ENCODE measurements at places on chromosomes 11 and 22.

- no peak for DNase-seq
Observed at GRCh38 chr22:48757985-48758561, 1069.6 kb downstream of the BRD1 start.

DNA sequence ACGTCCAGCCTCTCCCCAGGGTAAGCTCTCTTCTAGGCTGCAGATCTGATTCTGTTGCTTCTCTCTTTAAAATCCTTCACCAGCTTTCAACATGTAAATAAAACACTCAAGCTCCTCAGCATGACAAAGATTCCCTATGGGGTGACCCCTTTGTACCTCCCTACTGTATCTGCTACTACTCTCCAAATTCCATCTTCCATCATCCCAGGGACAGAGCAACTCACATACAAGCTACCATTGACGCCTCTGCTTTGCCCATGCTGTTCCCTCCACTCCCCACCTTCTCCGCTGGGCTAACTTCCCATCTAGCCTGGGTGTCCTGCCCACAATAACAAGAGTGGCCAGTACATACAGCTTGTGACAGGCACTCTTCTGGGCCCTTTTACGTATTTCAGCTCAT, 207.5 kb upstream of the ZBED5 start:
- DNase-seq, result no peak

GRCh38 chr22:17884893-17885292, 110.6 kb upstream of the BID start:
- no peak for DNase-seq

DNA sequence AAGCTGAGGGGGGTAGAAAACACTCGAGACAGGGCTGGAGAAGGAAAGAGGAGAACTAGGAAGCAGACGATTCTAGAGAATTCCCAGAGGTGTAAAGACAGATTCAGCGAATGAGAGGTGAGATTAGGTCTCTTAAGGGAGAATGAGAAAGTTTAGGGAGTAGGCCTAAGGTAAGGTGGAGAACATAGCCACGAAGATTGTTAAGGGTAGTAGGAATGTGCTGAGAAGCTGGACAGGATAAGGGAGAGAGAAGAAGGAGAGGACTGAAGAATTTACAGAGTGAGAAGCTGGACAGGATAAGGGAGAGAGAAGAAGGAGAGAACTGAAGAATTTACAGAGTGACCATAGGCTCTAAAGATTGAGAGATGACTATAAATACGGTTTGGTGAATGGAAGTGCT, 908 bp downstream of the PPME1 start:
- no peak for DNase-seq

DNA sequence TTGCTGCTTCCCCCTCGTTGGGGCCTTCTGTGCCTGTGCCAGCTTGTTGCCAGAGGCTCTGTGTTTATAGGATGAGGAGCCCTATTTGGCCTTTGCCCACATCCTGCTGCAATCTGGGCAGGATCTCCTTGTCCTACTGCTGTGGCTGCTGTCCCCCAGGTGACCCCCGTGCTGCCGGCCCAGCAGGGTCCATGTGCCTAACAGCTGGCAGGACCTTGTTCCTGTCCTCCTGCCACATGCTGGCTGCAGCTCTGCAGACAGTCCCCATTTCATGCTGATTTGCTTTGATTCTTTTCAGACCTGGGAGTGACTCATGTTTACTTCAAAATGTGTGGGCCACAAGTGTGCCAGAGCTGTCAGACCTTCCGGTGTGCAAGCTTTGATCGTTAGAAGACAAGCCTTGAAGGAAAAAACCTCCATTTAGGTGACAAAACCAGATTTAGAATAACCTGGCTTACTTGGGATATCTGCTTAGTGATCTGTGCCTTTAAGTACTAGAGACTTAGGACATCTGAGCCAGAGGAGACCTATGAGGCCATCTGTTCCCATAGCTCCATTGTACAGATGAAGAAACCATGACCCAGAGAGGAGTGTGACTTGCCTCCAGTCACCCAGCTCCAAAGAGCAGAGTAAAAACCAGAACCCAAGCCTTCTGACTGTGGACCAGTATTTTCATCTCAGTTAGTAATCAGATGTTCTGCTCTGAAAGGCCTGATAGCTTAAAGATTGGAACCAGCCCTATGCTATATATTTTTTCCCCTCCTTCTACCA, 11.1 kb downstream of the NAV2 start:
- peak; percentile 16 for DNase-seq

GRCh38 chr11:11816511-11817314, 25.1 kb upstream of the USP47 start:
- DNase-seq, result no peak

DNA sequence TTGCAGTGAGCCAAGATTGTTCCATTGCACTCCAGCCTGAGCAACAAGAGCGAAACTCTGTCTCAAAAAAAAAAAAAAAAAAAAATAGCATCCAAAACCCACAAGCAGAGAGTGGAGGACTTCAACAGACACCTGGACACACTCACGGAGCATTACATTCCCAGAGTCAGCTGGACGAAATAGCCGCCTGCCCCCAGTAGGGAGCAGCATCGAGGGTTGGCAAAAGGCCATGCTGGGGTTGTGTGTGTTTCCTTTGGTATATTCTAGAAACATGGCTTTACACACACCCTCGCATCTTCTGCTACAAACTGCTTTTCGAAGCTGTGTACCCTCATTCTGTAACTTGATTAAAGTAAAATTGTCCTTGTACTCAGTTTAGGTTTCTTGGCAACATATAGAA, 5.3 kb downstream of the ADA2 start:
- peak; percentile 29 for DNase-seq

DNA sequence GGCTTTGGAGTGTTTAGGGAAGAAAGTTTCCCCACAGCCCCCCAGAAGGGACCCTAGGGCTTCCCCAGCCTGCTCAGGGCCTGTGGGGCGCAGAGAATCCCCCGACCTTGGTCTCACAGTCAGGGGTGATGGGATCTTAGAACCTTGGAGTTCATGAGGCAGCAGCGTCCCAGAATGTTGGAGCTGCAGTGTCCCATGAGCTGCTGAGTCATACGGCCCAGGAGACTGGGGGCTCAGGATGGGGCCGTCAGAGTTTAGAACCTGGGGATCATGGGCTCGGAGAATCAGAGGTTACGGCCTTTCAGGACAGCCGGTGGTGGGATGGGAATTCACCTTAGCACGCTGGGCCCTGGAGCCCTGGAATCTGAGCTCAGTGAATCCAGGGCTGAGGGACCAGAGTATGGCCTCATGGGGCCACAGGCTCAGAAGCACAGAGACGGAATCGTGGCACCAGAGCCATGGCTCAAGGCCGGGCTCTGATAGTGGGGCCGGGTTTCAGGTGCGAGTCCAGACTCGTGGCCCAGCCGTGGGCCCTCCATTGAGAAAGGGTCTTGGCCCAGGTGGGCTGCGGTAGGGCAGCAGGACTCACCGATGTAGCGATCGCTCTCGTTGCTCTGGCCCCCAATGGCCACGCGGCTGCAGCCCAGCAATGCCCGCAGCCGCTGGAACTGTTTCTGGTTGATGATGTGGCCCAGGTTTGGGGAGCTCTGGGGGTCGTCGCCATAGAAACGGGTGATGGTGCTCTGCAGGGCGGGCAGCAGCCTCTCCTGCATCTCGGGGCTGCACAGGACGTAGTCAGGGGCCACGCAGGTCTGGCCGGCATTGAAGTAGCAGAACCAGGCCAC, 9.5 kb downstream of the ALDH3B2 start:
- no peak for DNase-seq

DNA sequence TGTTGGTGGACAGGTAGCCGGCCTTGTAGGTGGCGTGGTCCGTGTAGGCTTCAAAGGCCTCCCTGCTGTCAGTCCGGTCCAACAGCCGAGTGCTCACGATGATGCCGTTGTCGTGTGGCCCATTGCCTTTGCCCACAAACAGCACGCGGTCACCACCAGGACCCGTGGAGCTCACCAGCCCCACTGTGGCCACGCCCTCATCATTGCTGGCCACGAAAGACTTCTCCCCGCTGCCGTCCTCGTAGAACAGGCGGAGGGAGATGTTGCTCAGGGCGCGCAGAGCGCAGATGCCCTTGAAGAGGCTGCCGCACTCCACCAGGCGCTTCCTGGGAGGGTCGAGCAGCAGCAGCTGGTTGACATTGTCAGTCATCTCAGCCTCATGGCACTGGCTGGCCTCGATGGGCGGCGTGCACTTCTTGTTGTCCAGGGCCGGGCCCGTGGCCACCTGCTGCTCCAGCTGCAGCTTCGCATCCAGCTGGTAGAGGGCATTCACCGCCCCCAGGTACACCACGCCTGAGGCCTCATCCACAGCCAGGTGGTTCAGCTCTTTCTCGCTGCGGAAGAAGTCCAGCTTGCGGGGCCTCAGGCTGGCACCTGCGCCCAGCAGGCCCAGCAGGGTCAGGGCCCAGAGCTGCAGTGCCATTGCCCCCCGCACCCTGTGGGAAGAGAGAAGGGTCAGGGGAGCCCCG, 17.4 kb downstream of the PLXNB2 start:
- DNase-seq, result no peak

GRCh38 chr22:31607696-31608095, 54.3 kb downstream of the PISD start:
- DNase-seq, result no peak

DNA sequence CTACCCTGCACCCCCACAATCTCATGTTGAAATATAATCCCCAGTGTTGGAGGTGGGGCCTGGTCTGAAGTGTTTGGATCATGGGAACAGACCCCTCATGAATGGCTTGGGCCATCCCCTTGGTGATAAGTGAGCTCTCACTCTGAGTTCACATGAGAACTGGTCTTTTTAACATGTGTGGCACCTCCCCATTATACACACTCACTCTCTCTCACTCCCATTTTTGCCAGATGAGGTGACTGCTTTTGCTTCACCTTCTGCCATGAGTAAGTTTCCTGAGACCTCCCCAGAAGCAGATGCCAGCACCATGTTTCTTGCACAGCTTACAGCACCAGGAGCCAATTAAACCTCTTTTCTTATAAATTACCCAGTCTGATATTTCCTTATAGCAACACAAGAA, 32.1 kb upstream of the DRD2 start:
- no peak for DNase-seq

- peak; percentile 48 for DNase-seq
Observed at GRCh38 chr11:19903620-19904069, 191.0 kb downstream of the NAV2 start.

GRCh38 chr22:32185821-32186220, 19.1 kb downstream of the RFPL2 start:
- no peak for DNase-seq

DNA sequence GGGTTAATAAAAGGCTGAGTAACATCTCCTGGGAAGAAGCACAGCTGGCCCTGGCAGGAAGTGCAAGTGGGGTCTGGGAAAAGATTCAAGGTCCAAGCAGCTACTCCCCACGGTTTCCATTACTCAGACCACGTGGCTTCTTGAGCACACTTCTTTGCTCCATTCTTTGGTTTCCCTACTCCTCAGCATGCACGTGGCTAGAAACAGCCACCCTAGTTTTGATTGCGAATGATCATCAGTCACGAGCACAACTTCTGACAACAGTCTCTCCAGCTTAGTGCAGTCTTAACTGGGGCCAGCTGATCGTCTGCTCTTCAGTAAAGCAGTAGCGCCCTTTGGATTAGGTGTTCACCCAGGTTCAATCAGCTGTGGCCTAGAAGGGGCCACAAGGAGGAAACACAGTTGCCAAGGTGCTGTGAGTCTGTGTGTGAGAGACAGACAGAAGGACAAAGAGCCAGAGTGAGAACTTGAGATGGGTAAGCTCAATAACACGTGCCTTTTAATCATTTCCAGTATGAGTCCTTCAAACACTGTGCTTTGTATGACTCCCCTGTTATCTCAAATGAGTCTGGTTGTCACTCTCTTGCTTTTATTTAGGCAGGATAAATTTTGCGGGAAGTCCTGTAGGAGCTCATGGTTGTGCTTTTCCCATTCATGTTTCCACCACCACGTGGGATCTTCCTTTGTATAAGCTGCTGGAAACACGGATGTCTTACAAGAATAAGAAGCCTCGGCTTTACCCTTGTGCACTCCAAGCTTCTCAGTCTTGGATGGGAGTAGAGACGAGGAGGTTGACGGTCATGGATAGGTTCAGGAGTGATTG, 901 bp upstream of the PARVA start:
- no peak for DNase-seq

GRCh38 chr11:119222308-119222707, 16.2 kb downstream of the CBL start:
- no peak for DNase-seq

GRCh38 chr22:47333625-47334024, 571.2 kb downstream of the TBC1D22A start:
- DNase-seq, result no peak

- no peak for DNase-seq
Observed at GRCh38 chr11:69558519-69558941, 77.1 kb downstream of the LINC01488 start.

DNA sequence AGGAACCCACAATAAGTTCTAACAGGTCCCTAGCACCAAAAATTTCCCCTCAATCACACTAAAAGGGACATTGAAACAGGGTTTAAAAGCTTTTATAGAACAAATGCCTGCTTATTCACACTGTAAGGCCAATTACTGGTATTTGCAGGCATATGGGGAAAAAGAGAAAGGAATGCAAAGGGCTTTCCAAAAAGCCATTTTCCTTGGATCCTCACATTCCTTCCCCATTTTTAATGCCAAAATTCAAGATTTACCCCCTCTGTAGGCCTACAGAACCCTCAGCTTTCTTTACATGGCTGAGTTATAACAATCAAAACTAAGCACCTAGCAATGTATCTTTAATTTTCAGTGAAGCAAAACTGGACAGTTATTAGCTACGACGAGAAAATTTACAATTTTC, 102.0 kb downstream of the SBF2 start:
- DNase-seq, result no peak

DNA sequence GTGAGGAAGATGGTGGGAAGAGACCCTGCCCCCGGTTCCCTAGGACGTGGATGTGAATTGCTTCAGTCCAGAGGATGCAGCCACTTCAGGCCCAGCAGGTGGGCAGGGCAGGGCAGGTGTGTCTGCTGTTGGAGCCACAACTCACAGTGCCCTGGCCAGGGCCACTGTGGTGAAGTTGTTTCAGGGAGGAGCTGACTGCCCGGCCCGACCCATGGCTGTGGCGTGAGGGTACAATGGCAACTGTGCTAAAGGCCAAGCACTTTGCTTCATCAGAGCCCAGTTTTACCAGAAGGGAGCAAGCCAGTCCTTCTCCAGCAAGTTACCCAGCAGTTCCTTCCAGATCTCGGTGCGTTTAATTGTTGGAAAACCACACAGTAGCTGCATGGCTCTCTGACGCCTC, 1174.4 kb downstream of the BRD1 start:
- no peak for DNase-seq

DNA sequence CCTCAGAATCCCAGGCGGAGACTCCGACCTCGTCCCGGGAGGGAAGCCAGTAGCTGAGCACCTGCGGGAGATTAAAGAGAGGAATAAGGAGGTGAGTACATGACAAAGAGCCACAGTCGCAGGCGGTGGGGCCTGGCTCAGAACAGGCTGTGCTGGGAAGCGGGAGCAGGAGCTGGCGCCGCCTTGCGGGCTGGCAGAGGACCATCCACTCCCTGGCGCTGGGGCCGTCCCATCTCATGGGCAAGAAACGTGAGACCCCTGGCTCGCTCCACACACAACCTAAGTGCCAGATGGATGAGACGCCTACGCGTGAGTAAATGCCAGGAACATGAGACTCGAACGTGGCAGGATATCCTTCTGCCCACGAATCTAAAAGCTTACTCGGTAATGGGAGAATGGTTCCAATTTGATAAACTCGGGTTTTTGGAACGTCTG, 6.3 kb downstream of the CEND1 start:
- no peak for DNase-seq

All from stimulated activated CD4-positive, alpha-beta T cell treated with anti-CD3 and anti-CD28 coated beads, Interleukin-2, amount 100 ng/mL, for 48 hours (primary cell).